ELR (cell line): ENCODE measurements at places on chromosomes 2 and 18.

DNA sequence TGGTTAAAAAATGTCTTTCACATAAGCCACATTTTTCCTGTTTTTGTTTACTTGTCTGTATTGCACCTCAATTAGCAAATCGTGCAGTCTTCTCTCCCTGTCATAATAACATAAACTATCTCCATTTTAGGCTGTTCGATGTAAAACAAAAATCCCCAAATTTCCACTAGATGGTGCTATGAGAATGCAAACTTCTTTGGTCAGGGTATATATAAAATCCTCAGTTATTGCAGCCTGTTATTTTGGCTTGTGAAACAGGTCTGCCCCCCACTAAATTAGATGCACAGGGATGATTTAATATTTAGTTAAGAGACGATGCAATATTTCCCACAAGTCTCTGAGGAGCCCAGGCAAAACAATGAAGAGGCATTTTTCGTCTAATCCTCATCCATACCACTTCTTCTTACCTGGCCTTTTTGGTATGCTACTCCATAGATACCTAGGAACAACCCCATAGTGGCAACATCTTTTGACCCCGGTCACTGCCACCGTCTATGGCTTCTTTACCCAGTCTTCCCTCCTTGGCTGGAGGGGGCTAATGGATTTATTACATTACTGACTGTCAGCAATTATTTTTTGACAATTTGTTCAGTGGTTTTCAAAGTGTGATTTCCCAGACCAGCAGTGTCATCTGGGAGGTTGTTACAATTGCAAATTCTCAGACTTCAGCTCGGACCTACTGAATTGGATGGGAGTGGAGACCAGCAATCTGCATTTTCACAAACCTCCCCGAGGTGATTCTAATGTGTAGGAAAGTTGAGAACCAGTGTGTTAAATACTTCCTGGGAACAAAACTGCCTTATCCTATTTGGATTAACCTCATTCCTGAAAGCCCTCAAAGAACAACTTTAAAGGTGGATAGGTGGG is 117.4 kb upstream of the CWC22 start:
- DNase-seq: peak; percentile 74

DNA sequence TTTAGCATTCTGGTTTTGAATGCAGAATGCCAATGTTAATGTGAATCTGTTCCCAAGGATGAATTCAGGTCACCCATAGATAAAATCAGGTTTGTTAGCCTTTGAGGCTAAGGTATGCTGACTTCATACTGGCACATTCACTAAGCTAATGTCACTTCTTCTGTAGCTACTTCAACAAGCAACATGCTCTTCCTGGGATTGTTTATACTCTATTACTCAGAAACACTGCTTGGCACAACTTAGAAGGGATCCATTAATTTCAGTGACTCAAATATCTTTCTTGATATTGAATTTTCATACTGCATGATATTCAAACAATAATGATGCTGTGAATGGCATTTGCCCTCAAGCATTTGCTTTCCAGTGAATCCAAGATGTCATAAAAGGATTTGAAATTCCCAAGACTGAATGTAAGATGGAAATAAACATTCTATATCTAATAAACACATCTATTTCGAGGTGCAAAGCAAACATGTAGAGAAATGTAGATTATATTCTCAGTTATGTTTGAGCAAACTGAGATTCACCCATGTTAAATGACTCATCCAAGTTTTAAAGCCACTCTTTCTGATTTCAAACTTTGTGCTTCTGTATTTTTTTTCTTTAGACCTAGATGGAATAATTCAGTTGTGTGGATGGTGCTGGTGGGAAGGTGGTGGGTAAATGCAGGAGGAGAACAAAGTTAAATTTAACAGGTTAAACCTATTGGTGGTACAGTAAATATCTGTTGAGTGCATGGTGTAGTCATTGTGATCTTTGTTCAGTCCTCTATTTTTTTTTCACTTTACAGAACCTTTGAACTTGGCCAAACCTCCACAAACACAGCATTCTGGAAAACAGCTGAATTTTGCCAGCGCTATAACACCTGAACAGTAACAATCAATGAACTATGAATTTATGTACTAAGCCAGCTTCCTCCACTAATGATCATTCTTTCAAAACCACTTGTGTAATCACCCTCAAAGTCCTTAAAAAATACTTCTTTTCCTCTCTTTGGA is 162.1 kb upstream of the XIRP2 start:
- no peak for DNase-seq

- peak; percentile 98 for DNase-seq
These were observed 14.6 kb upstream of the ITGAV start for GRCh38 chr2:186575302-186575701.

GRCh38 chr2:186183406-186183805 is 302.7 kb upstream of the ZC3H15 start:
- DNase-seq: no peak

- no peak for DNase-seq
These were observed 173.0 kb downstream of the PTGR3 start for GRCh38 chr18:75035928-75036327.

DNA sequence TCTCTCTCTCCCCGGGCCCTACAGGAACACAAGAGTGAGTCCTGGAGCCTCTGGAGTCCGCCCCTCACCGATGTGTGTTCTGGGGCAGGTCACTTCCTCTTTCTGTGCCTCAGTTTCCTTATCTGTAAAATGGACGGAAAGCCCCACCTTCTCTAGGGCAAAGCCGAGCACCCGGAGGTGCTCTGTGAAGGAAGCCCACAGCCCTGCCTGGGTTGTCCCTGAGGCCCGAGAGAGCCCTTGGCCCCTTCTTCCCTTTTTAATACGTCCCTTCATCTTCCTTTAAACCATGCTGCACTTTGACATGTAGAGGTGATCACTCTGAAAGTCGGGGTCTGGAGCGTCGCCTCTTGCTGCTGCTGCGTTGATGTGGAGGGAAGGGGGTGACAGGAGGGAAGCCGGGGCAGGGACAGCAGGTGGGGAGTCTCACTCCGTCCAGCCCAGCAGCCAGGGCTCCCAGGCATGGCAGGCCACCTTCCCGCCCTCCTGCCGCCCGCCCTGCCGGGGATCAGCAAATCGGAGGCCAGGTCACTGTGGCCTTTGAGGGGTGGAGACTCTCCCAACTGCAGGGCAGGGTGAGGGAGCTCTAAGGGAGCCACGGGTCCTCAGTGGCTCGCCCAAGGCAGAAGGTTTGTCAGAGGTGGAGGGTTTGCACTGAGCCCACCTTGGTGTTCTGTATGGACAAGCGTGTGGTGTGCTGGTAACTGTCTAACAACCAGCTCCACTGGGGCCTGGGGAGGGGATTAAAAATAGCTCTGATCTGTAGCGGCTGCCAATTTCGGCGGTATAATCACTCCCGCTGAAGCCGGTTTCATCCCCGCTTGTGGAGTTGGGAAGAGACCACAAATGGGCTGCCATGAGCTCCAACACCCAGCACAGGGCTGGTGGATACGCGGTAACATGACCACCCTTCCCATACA is 135.9 kb upstream of the ID2 start:
- no peak for DNase-seq

DNA sequence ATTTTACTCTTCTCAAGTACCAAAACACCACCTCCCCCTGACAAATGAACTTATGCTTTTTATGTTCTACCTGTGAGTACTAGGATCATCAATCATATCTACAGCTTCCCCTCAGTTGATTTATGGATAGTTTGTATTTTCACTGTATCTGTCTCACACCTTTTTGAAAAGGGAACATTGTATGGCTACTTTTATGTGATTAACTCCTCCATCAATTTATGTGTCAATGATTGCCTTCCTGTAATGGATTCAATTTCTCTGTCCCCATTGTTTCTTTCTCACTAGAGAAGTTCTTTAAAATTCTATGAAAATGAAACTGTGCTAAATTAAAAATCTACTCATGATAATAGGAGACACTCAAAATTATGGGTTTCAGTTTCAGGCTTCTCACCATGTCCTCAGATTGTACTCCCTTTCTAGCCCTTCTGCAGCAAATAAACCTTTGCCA is 935.0 kb downstream of the TRIB2 start:
- no peak for DNase-seq
